CD4-positive, alpha-beta memory T cell (primary cell): ENCODE measurements at places on chromosomes 2 and 18. TPM values are rescaled to one million over a fixed set of nuclear protein-coding genes. Genes with fewer than 3 reads are reported as not detected.

GRCh38 chr2:208040199-208041171 lies 15.2 kb upstream of the PLEKHM3 start:
- peak; percentile 37 for DNase-seq

- no peak for DNase-seq
Measured at GRCh38 chr2:158325782-158326340, 130.7 kb downstream of the CCDC148 start.

Gene CTNNA2
- not detected for polyA plus RNA-seq

GRCh38 chr2:65436169-65436823 lies 3.9 kb upstream of the SPRED2 start:
- DNase-seq = no peak

DNA sequence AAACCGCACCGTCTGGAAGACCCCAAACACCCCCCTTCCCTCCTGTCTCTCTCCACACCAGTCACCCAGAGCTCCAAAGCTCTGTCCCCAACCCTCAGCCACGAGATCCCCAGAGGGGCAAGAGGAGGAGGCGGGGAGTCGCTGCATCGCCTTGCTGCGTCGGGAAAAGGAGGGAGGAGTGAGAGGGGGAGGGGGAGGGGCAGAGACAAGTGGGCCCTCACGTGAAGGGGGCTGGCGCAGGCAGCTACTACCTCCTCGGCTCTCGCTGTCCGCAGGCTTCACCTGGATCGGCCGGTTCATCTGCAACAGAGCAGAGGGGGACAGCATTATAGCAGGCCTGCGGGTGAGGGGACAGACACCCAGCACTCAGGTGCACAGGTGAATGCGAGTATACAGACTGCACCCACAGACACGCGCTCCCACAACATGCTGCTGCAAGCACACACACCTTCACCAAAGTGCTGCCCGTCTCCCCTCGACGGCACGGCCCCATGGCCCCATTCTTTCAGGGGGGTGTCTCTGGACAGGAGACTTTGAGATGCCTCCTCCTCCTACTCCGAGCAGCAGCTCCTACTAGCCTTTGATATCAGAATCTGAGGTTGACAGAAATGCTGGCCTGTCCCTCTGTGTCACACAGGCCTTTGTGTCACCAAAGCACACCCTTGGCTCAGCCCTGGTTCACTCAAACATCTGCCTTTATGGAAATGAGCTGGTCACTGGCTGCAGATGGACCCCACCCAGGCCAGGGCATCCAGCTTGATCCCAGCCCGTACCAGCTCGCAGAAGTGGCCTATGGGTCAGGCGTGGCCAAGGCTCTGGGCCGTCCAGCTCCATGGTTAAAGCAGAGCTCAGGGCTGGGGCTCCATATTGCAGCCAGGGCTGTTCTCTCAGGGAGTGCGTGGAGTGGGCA lies 243.8 kb downstream of the CELF4 start:
- no peak for DNase-seq

Gene STON1
- 0.03 TPM for polyA plus RNA-seq

GRCh38 chr2:46942143-46942526 lies 26.5 kb upstream of the MCFD2 start:
- peak; percentile 74 for DNase-seq

DNA sequence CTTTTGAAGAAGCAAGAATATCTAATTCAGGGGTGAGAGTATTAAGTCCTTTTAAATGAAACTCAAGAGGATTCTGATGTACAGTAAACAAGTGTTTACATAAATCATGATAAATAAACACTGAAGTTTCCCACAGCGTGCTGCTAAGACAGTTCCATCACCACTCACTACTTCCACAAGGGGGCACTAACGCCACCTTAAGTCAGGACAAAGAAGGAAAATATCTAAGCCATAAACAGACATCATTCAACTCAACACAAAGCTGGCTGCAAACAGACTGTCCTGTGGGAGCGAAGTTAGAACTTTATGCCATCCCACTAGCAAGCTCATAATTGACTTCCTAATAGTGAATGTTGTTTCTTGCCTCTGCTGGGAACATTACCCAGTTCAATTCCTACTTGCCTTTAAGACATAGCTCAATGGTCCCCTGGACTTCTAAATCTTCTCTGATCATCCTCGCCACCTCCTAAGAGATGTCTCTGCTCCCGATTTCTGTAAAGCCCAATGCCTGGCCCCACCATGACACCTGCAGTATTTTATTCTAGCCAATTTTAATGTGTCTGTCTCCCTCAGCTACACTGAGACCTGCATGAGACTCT lies 36.5 kb downstream of the MRPL44 start:
- DNase-seq = peak; percentile 48

Gene EGR4
- not detected for polyA plus RNA-seq

DNA sequence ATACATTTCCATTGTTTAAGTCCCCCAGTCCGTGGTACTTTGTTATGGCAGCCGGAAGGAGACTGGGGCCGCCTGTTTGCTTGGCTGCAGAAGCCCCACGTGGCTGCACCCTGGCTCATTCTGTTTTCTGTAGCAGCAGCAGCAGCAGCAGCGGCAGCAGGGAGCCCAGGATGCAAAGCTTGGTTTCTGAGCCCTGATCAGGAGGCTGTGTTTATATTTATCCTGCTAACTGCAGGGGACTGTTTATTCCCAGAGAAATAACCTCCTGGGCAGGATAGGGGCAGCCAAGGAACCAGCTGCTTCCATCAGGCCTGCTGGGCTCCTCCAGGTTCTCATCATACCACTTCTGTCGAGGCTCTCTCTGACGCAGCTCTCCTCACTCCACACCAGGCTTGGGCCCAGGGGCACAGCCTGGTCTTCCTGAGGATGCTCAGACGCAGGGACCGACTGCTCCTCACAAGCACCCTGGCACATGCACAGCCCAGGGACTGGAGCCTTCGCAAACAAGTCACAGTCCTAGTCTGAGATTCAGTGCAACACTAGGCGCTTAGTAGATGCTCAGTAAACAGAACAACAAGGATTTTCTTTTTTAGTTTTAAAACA lies 139.0 kb downstream of the MSH2 start:
- no peak for DNase-seq

DNA sequence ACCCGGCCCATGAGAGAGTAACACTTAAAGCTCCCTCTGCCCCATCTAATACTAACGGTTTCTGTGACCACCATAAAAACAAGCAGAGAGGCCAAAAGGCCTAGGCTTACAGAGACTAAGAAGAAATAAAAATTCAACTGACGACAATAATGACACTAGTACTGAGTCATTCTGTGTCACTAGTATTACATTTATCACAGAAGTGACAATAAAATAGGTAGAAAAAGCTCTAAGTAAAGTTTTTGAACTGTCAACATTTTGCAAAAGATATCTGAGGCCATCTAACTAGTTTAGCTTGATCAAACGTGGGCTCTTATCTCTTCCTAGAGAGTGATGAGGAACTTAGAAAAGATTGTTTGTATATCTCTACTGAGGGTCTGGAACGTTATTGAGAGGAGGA lies 35.6 kb downstream of the AP1S3 start:
- DNase-seq = no peak

- no peak for DNase-seq
Measured at GRCh38 chr2:3696545-3696944, 6.8 kb upstream of the DCDC2C start.

GRCh38 chr18:13638719-13639595 lies 87.4 kb downstream of the FAM210A start:
- no peak for DNase-seq

GRCh38 chr2:162245781-162246180 lies 2.5 kb upstream of the FAP start:
- no peak for DNase-seq

DNA sequence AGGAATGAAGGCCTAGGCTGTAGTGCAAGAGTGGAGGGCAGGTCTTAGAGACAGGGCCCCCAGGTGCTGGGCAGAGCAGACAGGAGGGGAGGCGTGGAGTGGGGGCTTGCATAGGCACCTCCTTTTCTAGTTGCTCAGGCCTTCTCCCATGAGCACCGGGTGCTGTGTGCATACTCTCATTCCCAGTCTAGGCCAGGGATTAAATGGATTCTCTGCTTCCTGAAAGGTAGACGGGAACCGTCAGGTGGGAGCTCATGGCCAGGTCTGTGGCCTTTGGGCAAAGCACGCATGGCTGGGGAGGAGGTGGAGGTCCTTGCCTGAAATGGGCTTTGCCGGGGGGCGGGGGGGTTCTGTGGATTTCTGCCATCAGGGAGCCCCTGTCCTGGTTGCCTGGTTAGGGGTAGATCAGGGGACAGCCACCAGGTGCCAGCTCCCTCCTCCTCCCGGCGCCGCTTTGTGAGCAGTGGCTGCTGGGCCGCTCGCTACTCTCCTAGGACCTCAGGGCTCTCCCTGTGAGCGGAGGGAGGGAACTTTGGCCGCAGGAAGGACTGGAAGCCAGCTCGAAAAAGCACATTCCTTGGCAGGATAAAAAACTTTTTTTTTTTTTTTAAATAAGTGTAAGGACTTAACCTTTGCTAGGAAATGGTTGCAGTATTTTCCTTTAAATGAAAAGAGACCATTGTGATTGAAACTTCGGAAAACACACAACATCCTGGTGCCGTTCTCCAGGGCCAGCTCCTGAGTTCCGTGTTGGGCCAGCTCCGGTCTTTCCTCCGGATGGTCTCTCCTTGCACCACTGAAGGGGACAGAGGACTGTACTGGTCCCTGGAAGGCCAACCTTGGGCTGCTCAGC lies 82.8 kb upstream of the HAAO start:
- no peak for DNase-seq

Gene HJURP
- polyA plus RNA-seq = not detected

- DNase-seq = no peak
Measured at GRCh38 chr2:65465124-65465523, 32.7 kb upstream of the SPRED2 start.

DNA sequence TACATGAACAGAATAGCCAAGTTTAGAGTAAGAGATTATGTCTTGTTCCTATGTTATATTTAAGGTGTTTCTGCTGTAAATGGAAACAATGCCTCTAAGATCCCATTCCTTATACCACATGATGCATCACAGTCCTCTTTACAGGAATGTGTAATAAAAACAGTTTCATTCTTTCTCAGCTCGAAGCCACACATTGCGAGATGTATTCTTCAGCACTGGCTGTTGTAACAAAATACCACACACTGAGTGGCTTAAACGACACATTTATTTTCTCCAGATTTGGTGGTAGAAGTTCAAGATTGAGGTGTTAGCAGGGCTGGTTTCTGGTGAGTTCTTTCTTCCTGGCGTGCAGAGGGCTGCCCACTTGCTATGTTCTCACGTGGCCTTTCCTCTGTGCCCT lies 246.2 kb downstream of the SOCS6 start:
- DNase-seq = no peak

DNA sequence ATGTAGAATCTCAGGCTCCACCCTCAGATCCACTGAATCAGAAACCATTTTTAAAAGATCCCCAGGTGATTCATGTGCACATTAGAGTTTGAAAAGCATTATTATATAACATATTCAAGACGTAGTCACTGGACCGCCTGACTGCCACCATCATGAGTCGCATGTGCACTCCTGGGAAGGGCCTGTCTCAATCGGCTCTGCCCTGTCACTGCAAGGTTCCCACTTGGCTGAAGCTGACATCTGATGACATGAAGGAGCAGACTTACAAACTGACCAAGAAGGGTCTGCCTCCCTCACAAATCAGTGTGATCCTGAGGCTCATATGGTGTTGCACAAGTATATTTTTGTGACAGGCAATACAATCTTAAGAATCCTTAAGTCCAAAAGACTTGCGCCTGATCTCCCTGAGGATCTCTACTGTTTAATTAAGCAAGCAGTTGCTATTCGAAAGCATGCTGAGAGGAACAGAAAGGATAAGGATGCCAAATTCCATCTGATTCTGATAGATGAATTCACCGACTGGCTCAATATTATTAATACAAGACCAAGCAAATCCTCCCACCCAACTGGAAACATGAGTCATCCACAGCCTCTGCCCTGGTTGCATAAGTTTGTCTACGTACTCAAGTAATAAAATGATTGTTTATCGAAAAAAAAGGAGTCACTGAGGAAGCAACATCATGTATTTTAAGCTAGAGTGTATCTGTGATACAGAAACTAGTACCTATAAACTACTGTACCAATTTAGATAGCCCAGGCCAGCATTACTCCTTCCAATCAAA lies 26.2 kb downstream of the ATAD2B start:
- DNase-seq = no peak

Gene PAIP2B
- polyA plus RNA-seq = 1.7 TPM

- DNase-seq = no peak
Measured at GRCh38 chr2:207937253-207937652, 88.1 kb downstream of the PLEKHM3 start.

Gene LIMS1
- polyA plus RNA-seq = 286 TPM

DNA sequence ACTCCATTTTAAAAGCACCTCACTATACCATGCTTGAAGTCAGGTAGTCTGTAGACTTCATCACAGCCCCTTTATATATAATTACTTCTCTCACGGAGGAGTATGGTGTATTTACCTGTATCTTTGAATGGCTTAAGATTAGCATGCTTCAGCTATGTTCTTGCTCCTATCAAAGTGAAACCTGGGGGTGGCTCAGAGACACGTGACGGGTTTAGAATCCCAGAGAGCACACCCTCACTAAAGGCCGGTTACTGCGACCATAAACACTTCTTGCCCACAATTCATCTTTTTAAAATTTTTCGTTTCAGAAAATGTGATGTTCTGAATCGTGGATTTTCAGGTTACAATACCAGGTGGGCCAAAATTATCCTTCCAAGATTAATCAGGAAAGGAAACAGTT lies 3.6 kb downstream of the IAH1 start:
- DNase-seq = no peak

Gene TMEM37
- polyA plus RNA-seq = not detected

GRCh38 chr2:228072669-228073068 lies 108.8 kb downstream of the SPHKAP start:
- no peak for DNase-seq

GRCh38 chr2:226439337-226439736 lies 360.3 kb downstream of the IRS1 start:
- DNase-seq = no peak

GRCh38 chr18:23498877-23499276 lies 4.4 kb upstream of the RMC1 start:
- DNase-seq = peak; percentile 73

Gene LRATD1
- not detected for polyA plus RNA-seq

- no peak for DNase-seq
Measured at GRCh38 chr18:77361382-77361781, 111.7 kb downstream of the GALR1 start.
